NK-92 treated with Interleukin-12 subunit alpha and Interleukin-12 subunit beta, amount 100 ng/mL, for 24 hours (cell line): ENCODE measurements at places on chromosomes 3 and 15.

GRCh38 chr3:2579206-2579605 is 480.5 kb downstream of the CNTN4 start:
- no peak for DNase-seq

GRCh38 chr15:45868109-45868691 is 233.4 kb downstream of the SQOR start:
- no peak for DNase-seq

GRCh38 chr15:51982013-51982769 is 10.6 kb upstream of the LEO1 start:
- peak; percentile 16 for DNase-seq

GRCh38 chr3:161042023-161042501 is 63.1 kb downstream of the B3GALNT1 start:
- no peak for DNase-seq

DNA sequence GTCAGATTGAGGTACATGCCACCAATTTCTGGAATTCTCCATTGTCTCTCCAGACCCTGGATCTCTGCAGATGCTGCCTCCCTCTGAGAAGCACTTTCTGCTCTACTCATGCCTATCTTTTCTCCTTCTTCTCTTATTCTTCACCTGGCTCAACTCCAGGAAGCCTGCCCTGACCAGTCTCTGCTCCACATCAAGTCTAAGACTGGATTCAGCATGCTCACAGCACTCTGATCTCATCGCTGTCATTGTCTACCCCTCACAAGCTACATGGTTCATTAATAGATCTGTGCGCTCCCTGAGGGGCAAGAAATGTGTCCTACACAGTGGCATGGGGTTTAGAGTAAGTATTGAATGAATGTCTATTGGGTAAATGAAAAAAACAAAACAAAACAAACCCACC is 38.7 kb downstream of the CCR4 start:
- DNase-seq: no peak

- no peak for DNase-seq
Measured at GRCh38 chr3:161740421-161740820, 243.8 kb downstream of the OTOL1 start.

- no peak for DNase-seq
Measured at GRCh38 chr3:9230596-9230995, 18.9 kb downstream of the SRGAP3 start.

DNA sequence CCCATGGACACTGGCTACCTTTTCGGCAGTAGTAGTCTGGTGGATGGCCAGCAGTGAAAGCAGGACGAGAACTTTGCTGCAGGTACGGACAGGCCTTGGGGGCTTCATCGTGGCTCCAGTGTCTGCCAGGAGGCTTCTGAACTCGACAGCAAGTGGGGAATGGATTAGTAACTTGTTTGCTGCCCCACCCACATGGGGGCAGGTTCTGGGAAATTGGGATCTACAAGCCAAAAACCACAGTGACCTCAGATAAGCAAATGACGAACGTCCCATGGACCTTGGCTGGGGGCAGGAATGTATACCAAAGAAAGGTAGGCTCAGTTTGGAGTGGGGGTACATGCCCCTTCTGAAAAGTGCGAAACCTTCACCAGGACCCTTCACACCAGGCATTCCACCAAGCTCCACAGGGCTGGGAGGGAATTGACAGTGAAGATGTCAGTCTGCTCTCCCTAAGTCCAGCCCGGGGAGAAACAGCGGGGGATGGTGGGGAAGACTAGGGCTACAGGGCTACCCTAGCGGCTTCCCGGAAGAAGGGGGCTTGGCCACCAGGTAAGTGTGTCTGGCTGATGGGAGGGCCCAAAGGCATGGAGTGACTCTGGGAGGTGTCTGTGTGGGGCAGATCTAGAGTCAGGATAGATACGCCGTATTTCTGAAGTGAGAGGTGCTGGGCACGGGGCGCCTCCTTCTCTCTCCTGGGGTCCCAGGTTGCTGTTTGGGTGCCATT is at the start of gene ITIH4:
Gene ITIH4 (minus strand): TSS at position 138 of the 724 bp plus-strand sequence. CDS start 30 bp downstream, at position 108.
- no peak for DNase-seq

GRCh38 chr3:80297720-80298119 is 529.9 kb upstream of the ROBO1 start:
- DNase-seq: no peak

GRCh38 chr3:31921837-31922236 is 59.2 kb downstream of the OSBPL10 start:
- DNase-seq: no peak

DNA sequence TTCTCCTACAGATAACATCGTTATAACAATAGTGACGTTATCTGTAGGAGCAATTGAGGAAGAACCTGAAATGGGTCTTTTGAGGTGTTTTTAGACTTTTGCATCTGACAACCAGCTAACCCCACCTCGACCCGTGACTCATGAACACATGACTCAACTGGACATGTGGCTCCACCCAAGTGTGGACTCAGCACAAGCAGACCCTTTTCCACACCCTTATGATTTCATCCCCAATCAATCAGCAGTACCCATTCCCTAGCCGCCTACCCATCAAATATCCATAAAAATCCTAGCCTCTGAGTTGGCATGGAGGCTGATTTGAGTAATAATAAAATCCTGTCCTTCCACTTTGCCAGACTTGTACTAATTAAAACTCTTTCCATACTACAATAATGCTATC is 255.4 kb downstream of the ARPP21 start:
- DNase-seq: no peak

DNA sequence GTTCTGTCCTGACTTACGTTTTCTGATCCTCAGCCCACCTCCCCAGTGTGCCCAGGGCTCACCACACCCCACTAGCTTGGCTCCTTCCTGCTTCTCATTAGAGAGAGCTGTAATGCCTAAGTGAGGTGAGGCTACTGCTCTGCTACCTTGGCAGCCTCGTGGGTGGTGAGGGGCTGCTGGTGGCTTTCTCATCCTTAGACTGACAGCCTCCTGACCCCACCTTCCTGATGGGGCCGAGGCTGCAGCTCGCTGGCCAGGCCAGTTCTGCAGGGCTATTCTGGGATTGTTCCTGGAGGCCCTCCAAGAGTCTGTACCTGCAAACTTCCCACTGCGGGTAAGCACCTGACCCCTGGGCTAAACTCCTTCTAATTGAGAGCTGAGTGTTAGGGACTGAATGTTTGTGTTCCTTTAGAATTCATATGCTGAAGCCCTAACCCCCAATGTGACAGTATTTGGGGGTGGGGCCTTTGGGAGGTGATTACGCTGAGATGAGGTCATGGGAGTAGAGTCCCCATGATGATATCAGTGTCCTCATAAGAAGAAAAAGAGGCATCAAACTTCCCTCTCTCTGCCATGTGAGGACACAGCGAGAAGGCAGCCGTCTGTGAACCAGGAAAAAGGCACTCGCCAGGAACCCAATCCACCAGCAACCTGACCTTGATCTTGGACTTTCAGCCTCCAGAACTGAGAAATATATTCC is 38.1 kb upstream of the IQSEC1 start:
- no peak for DNase-seq

DNA sequence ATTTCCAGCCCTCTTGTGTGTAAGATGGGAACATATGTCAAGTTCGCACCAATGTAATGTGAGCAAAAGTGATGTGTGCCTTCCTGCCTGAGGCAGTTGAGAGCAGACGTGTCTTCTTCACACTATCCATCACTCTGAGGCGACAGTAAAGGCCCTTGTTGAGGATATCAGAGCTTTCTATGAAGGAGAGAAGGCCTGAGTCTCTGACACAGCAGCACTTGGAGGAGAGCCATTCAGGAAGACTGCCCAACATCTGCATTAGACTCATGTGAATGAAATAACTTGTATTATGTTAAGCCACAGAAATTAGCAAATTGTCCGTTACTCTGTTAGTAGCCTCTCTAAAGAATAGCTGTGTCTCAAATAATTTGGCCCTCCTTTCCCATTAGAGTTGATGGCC is 108.8 kb upstream of the CCDC54 start:
- no peak for DNase-seq

GRCh38 chr3:102394517-102394916 is 40.3 kb upstream of the ZPLD1 start:
- DNase-seq: no peak

DNA sequence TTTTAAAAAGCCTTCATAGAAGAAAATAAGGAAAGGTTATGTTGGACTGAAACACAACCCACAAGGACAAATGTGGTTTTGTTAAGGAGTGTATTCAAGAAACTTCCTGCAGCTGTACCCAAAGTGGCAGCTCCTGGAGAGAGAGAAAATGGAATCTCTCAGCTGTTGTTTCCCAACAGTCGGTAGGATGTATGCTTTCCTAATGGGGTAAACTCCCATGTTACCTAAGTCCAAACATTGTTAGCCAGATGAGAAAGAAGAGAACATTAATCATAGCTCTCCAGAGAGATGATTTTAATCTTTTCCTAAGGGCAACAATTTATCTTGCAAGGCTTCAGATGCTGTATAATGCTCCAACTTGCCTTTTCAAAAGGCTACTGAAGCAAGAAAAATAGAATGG is 22.6 kb upstream of the TEX9 start:
- DNase-seq: no peak

- DNase-seq: no peak
Measured at GRCh38 chr3:16514755-16515353, 1.4 kb upstream of the RFTN1 start.

DNA sequence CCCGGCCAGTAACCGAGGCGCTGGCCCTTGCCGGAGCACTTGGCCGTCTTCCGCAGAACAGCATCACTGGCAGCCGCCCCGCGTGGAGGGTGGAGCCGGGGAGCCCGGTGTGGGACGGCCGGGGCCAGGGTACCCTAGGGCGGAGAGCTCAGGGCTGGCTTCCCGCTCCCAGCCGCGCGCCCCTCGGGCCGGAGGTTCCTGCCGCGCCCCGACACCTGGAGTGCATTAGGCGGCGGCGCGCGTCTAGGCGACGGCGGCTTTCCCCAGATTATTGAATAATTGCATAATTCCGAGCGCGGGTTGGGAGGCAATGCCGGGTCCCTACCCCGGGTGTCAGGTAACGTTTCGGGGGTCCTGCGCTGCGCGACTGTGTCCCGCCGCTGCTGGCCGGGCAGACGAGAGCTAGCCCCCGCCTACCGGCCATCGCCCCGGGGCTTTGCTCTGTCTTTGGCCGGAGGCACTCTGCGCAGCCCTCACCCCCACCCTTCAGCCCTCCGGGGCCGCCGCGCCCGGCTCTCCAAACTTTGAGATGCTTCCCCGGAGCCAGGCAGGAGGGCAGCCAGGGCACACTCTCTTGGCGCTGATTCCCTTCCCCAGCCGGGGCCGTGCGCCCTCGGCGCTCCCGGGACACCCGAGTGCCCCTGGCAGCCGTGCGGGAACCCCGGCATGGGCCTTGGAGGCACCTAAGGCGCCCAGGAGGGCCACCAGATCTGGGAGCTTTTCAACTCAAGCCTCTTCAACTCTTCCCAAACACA is 749 bp downstream of the ITGA11 start:
- no peak for DNase-seq

- DNase-seq: no peak
Measured at GRCh38 chr3:38805765-38806386, 10.1 kb downstream of the SCN10A start.

DNA sequence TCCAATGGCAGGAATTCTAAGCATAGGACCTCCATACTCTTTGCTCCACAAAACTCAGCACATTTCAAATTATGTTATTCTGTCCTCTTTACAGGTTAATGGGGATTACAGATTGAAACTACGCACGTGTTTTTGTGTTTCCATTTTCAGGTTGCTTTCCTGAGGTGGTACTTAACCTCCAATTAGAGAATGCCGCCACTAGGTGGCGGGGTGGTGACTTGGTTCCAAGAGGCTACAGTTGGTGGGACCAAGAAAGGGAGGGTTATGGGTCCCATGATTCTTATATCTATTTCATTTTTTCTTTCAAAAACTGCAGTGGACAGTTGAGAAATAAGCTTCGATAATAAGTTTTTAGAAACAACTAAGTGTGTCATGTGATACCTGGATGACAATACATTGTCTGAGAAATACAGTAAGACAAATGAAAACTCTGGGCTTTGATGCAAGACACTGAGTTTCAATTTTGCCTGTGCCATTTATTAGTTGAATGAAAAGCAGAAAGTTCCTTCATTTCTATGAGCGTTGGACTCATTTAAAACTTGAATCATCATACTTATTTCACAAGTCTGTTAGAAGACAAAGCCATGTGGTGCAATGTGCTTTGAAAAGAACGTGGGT is 539.0 kb downstream of the FGF12 start:
- peak; percentile 17 for DNase-seq
